ENCODE measurements at places on chromosomes 3 and 15. TPM values are rescaled to one million over a fixed set of nuclear protein-coding genes. Genes with fewer than 3 reads are reported as not detected.

Gene ROPN1B
- total RNA-seq, result not detected

Gene SCG5
- 46.2 TPM for total RNA-seq

Gene ACAD9
- 41.6 TPM for total RNA-seq

Gene DUOXA2
- not detected for total RNA-seq

Gene KCNAB1
- total RNA-seq, result 0.33 TPM

Gene DIPK2A
- total RNA-seq, result 67.5 TPM

Gene TRAT1
- not detected for total RNA-seq

Gene UCN2
- 0.66 TPM for total RNA-seq

Gene PXYLP1
- total RNA-seq, result 5.1 TPM

Gene AHSG
- total RNA-seq, result not detected

Gene C3orf20
- total RNA-seq, result not detected

Gene LMAN1L
- not detected for total RNA-seq

Gene ALS2CL
- 19.7 TPM for total RNA-seq

Gene TMCO5A
- not detected for total RNA-seq

Gene TERC
- total RNA-seq, result 210 TPM

Gene TIGIT
- total RNA-seq, result not detected

Gene SLC15A2
- 0.26 TPM for total RNA-seq

Gene DAZL
- not detected for total RNA-seq

Gene SLC24A5
- total RNA-seq, result not detected

Gene ESYT3
- 0.51 TPM for total RNA-seq

Gene SH2D7
- not detected for total RNA-seq

Gene IL12A
- 72.5 TPM for total RNA-seq

Gene ADGRG7
- total RNA-seq, result not detected

Gene EPB42
- total RNA-seq, result not detected

Gene SLC12A1
- total RNA-seq, result not detected

Gene XYLB
- 5.1 TPM for total RNA-seq

Gene LRRC58
- 21.1 TPM for total RNA-seq

Gene GREM1
- total RNA-seq, result 364 TPM

Gene PAK6
- total RNA-seq, result under 0.01 TPM

Gene ISY1
- 34.8 TPM for total RNA-seq

Gene CISH
- total RNA-seq, result 0.99 TPM

Gene NR2E3
- 0.77 TPM for total RNA-seq

Gene ZIC1
- total RNA-seq, result 0.26 TPM

Gene AMT
- 2.6 TPM for total RNA-seq

Gene CYP1A1
- under 0.01 TPM for total RNA-seq

Gene EPHB1
- 0.50 TPM for total RNA-seq

Gene PLOD2
- 114 TPM for total RNA-seq

Gene NANOGP8
- not detected for total RNA-seq

Gene VPS39
- total RNA-seq, result 55.5 TPM

Gene UBAP1L
- total RNA-seq, result 0.99 TPM

Gene GRAMD2A
- total RNA-seq, result 0.77 TPM

Gene WWTR1
- total RNA-seq, result 13.7 TPM

Gene SPTSSB
- total RNA-seq, result not detected

Gene MINAR1
- total RNA-seq, result 0.33 TPM

Gene TMEM207
- not detected for total RNA-seq

Gene CHRNA5
- total RNA-seq, result under 0.01 TPM

Gene CHL1
- 2.1 TPM for total RNA-seq

Gene TMEM40
- not detected for total RNA-seq

Gene CRYGS
- total RNA-seq, result 1.0 TPM

Gene HHLA2
- not detected for total RNA-seq

Gene TGM5
- total RNA-seq, result not detected

Gene STRIT1
- total RNA-seq, result not detected

Gene UBE2E1
- 129 TPM for total RNA-seq
